Heart left ventricle (tissue), 16 donors: ENCODE measurements at places on chromosomes 4 and X. TPM values are rescaled to one million over a fixed set of nuclear protein-coding genes. Genes with fewer than 3 reads are reported as not detected.

GRCh38 chr4:137610960-137611359, 78.7 kb upstream of the PCDH18 start:
- H3K4me1 ChIP-seq = no peaks in the 10 kb centered on the region
- H3K27ac ChIP-seq = no peak overlapping the region
- H3K27me3 ChIP-seq = no peaks in the 10 kb centered on the region
- DNase-seq = no peak
- H3K36me3 ChIP-seq = no peaks in the 10 kb centered on the region

DNA sequence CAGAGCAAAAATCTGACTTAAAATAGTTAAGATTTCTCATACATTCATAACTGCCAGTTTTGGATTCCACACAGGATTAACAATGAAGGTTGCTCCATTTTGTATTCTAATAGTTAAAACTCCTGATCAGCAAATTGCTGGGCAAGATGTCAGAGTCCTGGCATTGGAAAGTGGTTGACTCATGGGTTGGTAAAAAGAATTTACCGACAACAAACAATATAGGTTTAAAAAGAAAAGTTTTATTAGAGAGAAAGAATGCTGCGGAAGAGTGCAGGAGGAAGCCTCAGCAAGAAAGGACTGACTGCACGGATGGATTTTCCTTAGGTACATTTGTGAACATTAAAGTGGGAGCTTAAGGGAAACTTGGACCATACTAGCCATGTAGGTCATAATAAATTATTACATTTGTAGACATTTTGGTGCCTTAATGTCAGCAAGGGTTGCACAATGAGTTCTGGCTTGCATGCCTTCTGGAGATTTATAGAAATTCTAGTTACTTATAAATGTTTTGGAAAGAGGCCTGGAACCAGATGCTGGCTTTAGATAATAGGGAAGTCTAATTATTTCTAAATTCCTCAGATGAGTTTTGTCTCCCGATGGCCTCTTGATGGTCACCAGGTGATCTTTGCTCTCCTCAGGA, 25.4 kb upstream of the IL2 start:
- no peaks in the 10 kb centered on the region for H3K36me3 ChIP-seq
- DNase-seq = no peak
- H3K4me3 ChIP-seq = no peak overlapping the region

DNA sequence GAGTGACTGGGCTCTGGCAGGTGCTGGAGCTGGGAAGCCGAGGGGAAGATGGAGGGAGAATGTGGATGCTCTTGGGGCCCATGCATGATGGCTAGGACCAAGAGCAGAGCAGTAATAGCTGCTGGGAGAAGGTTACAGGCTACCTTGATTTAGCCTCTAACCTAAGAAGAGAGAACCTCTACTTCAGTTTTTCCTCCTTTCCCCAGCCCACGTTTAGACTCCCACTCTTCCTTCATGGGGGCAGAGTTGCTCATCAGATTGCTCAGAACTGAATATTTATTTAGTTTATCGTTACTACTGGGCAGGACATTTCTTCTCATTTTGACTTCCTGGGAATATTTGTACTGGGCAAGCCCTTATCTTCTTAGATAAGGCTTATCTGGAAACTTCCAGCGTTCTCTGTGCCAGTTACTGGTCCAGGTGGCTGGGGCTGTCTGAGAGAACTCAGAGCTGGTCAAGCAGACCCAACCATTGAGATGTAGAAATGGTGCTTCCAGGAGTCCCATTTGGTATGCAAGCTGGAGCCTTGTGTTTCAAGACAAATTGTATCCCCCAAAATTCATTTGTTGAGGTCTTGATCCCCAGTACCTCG, 442.9 kb upstream of the BOD1L1 start:
- DNase-seq = no peak
- H3K27ac ChIP-seq = no peak overlapping the region
- no peaks in the 10 kb centered on the region for H3K36me3 ChIP-seq
- H3K4me3 ChIP-seq = no peak overlapping the region

DNA sequence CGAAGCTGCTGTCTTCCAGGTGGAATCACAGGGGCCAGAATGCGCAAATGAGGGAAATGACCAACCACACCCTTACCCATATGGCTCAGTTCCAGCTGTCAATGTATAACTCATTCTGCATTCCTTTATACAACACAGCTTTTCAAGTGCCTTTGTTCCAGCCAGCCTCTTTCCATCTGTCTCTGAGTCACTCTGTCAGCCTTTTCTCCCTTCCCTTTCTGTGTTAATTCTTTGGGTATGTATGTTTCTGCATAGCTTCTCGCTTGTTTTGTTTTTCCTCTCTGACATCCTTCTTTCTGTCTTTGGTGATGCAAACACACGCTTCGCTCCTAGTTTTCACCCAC, 54.5 kb downstream of the RS1 start:
- no peak overlapping the region for H3K4me3 ChIP-seq
- no peak for DNase-seq
- H3K27ac ChIP-seq = no peak overlapping the region
- H3K4me1 ChIP-seq = no peaks in the 10 kb centered on the region

DNA sequence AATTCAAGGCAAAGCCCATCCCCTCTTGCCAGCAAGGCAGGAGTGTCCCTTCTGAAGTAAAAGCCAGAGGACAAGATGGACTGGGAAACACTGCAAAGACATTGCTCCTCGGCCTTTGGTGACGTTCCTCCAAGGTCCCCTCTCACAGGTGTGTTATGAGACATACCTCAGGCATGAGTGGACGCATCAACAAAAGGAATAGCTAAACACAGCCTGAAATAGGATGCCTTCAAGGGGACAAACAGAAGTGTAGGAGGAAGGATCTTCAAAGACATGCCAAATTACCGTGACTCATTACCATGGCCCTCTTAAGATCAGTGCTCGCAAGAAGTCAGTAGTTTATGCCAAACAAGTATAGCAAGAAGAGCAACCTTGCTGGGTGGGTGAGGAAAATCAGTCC, 6.0 kb upstream of the IDS start:
- no peak overlapping the region for H3K4me3 ChIP-seq
- DNase-seq = no peak
- peaks cover 7% of the 10 kb centered on the region for H3K4me1 ChIP-seq
- H3K27ac ChIP-seq = no peak overlapping the region

DNA sequence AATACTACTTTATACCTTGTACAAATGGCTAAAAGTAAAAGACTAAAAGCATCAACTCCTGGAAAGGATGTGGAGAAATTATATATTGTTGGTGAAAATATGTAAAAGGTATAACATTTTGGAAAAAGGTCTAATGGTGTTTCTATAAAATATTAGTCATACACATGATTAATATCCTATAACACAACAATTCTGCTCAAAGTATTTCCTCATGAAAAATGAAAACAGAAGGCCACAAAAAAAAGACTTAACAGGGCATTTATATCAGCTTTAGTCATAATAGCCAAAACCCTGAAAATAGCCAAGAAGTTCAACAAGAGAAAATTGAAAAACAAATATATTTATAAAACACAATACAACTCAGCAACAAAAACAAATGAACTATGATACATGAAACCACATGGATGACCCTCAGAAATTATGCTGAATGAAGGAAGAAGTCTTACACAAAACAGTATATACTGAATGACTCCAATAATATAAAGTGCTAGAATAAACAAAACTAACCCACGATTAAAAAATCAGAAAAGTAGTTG, 38.8 kb downstream of the TBCK start:
- no peaks in the 10 kb centered on the region for H3K4me1 ChIP-seq
- H3K36me3 ChIP-seq = no peaks in the 10 kb centered on the region
- H3K27me3 ChIP-seq = no peaks in the 10 kb centered on the region
- DNase-seq = no peak
- H3K27ac ChIP-seq = no peak overlapping the region

DNA sequence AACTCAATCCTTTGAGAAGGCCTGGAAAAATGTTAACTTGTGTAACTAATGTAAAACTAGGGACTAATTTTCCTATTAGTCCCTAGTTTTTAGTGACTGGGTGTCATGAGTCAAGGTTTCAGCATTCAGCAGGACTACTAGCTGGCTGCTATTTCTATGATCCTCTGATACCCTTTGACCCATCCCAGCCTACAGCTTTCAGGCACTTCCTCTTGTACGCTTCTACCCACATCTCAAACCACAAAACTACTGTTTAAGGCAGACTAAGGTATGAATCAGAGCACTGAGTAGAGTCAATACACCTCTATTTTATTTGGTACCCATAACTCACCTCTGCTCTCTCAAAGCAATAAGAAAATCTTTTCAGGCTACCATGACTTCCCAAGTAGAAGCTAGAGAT, 809.6 kb downstream of the PDHA2 start:
- DNase-seq = no peak
- H3K36me3 ChIP-seq = no peaks in the 10 kb centered on the region
- H3K4me1 ChIP-seq = no peaks in the 10 kb centered on the region
- H3K27me3 ChIP-seq = no peaks in the 10 kb centered on the region
- H3K27ac ChIP-seq = no peak overlapping the region

DNA sequence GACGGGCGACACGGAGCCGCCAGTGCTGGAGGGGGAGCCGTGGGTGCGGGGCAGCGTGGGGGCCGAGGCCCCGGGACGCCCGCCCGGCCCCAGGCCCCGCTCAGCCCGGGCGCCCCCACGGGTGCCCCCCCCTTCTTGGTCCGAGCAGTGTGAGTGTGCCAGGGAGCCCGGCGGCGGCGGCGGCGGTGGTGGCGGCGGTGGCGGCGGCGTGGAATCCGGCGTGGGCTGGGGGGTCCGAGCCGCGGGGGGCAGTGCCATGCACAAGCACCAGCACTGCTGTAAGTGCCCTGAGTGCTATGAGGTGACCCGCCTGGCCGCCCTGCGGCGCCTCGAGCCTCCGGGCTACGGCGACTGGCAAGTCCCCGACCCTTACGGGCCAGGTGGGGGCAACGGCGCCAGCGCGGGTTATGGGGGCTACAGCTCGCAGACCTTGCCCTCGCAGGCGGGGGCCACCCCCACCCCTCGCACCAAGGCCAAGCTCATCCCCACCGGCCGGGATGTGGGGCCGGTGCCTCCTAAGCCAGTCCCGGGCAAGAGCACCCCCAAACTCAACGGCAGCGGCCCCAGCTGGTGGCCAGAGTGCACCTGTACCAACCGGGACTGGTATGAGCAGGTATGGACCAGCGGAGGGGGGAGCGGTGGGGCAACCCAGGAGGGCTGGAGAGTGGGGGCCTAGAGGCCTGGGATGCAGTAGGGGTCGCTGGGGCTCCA, 466 bp downstream of the DLG3 start:
- no peak for DNase-seq
- H3K4me3 ChIP-seq = peak overlapping the region; percentile 10
- no peak overlapping the region for H3K27ac ChIP-seq
- H3K4me1 ChIP-seq = no peaks in the 10 kb centered on the region
- no peaks in the 10 kb centered on the region for H3K36me3 ChIP-seq
- peaks cover 8% of the 10 kb centered on the region for H3K27me3 ChIP-seq

GRCh38 chrX:103488794-103489193, 30.5 kb downstream of the RAB40A start:
- no peaks in the 10 kb centered on the region for H3K36me3 ChIP-seq
- H3K27me3 ChIP-seq = peaks cover 15% of the 10 kb centered on the region
- H3K4me3 ChIP-seq = no peak overlapping the region
- no peak overlapping the region for H3K27ac ChIP-seq

- no peaks in the 10 kb centered on the region for H3K36me3 ChIP-seq
- H3K27ac ChIP-seq = no peak overlapping the region
- H3K4me1 ChIP-seq = no peaks in the 10 kb centered on the region
Observed at GRCh38 chrX:72002875-72003274, 92.2 kb downstream of the NHSL2 start.

- H3K4me3 ChIP-seq = no peak overlapping the region
- peak; percentile 16 for DNase-seq
- H3K27me3 ChIP-seq = no peaks in the 10 kb centered on the region
- H3K36me3 ChIP-seq = no peaks in the 10 kb centered on the region
Observed at GRCh38 chrX:52574416-52575275, 57.8 kb upstream of the XAGE1B start.

- no peaks in the 10 kb centered on the region for H3K36me3 ChIP-seq
- no peak overlapping the region for H3K27ac ChIP-seq
- no peaks in the 10 kb centered on the region for H3K27me3 ChIP-seq
- no peak overlapping the region for H3K4me3 ChIP-seq
Observed at GRCh38 chrX:78046362-78046761, 57.7 kb upstream of the PGK1 start.

GRCh38 chr4:184583738-184584502, 65.3 kb downstream of the CASP3 start:
- H3K27ac ChIP-seq = no peak overlapping the region
- H3K4me1 ChIP-seq = no peaks in the 10 kb centered on the region
- DNase-seq = no peak
- no peaks in the 10 kb centered on the region for H3K36me3 ChIP-seq
- H3K27me3 ChIP-seq = no peaks in the 10 kb centered on the region

GRCh38 chr4:119559044-119559647, 69.5 kb downstream of the PDE5A start:
- peaks cover 75% of the 10 kb centered on the region for H3K36me3 ChIP-seq
- H3K4me1 ChIP-seq = no peaks in the 10 kb centered on the region
- no peak overlapping the region for H3K4me3 ChIP-seq
- no peak overlapping the region for H3K27ac ChIP-seq

DNA sequence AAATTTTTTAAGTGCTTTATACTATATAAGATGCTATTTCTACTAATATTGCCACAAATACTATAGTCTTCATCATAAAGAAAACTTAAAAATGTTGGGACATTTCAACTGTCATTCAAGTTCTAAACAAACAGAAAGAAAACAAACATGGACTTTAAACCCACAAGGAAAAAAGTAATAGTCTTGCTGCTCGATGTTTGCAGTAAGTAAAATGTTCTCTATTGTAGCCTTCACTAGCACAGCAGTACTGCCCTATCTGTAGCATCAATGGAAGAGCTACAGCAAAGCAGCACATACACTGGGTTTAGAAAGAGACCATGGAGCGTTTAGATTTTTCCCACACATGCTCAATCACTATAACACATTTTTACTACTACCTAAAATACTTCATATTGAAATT, 146.8 kb downstream of the KLHL13 start:
- no peak overlapping the region for H3K4me3 ChIP-seq
- H3K4me1 ChIP-seq = no peaks in the 10 kb centered on the region
- H3K27ac ChIP-seq = no peak overlapping the region

DNA sequence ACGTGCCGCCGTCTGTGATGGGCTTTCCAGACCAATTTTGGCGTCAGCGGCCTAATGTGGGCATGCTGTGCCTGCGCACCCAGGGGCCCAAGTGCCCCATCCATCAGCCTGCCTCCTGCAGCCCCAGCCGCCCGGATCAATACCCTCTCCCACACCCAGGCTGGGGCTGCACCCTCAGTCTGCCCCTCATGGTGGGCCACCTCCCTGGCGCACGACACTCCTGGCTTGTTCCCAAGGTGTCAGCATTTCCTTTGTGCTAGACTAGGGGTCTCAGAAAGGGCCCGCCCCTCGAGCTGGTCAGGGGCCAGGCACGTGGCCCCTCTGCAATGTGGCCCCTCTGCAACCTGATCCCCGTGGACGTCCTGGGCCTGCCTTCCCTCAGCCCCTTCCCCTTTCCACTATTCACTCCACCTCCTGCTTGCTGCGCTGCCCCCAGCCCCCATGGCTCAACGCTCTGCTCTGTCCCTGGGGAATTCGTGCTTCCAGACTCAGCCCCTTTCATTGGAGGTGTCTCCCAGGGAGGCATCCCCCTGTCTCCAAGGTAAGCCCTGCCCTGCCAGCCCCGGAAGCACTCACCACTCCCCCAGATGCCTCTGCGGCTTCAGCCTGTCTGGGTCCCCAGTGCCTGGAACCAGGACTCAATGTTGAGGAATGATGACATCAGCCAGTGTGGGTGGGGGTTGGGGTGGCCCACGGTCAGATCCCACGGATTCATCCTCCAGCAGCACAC, 130.8 kb downstream of the HMX1 start:
- H3K27me3 ChIP-seq = peaks cover 4% of the 10 kb centered on the region
- H3K4me1 ChIP-seq = no peaks in the 10 kb centered on the region
- no peak overlapping the region for H3K27ac ChIP-seq
- no peak overlapping the region for H3K4me3 ChIP-seq

Gene ODAPH
- total RNA-seq = not detected

Gene CCDC110
- total RNA-seq = 0.79 TPM

Gene FANCB
- 1.6 TPM for total RNA-seq

Gene GAK
- total RNA-seq = 32.5 TPM

Gene TCEAL6
- not detected for total RNA-seq

Gene EDA2R
- 0.81 TPM for total RNA-seq

Gene MAGEC2
- not detected for total RNA-seq

Gene BTK
- 0.32 TPM for total RNA-seq

Gene RNF175
- total RNA-seq = 0.16 TPM

Gene NRK
- 5.4 TPM for total RNA-seq
